ENCODE measurements at places on chromosomes 1 and 21.

GRCh38 chr1:67211589-67212563, 45.6 kb downstream of the IL23R start:
- DNase-seq: no peak

DNA sequence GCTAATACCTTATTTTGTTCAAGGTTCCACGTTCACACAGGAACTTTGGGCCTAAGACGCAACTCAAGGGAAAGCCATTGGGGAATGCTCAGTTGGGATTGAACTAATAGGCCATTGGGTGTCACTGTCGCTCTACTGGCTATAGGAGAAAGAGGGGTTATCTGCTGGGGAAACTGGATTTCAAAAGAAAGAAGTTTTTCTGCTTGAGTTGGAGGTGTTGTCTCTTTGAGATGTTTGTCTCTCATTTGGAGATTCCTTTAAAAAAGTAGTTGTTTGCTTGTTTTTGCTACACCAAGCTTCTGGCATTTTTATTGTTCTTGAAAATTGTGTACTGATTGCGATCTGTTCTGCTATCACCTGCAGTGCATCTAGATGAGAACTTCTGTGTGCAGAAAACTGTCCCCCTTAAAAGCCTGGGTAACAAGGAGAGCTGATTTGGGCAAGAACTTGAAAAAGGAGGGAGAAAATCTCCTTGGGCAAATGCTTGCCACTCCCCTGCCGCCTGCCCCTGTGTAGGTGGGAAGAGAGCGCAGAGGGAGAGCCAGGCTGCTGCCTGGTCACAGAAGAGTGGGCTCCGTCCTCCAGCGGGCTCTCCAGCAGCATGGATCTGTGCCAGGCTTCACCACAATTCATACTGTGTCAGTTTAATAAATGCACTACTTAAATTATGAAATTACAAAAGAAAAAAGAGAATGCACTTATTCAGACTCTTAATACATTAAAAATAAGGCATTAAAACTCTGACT, 39.9 kb downstream of the PEX14 start:
- DNase-seq: no peak

DNA sequence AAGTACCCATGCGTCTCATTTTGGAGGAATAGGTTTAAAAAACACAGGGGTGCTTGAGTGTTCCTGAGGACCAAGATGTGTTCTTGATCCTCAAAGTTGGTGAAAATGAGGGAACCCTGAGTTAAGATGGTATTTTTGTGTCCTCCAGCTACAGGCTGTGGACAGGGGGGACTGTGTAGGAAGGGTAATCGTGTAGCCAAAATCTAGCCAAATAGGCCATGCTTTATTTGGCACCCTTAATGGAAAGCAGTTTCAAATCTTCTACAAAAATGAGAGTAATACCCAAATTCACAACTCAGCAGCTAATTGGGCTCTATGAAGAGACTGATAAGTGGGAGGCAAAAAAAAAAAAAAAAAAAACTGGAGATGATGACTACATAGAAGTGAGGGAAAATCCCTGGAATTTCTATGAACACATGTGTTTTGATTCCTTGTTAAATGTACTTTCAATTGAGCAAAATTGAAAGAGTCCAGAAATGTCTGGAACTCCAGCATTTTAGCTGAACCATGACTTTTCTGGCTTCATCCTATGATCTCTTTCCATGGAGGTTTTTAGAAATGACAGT, 470 bp downstream of the HSD11B1 start:
- DNase-seq: no peak

GRCh38 chr1:15951341-15952153, 24.4 kb downstream of the ZBTB17 start:
- no peak for DNase-seq

DNA sequence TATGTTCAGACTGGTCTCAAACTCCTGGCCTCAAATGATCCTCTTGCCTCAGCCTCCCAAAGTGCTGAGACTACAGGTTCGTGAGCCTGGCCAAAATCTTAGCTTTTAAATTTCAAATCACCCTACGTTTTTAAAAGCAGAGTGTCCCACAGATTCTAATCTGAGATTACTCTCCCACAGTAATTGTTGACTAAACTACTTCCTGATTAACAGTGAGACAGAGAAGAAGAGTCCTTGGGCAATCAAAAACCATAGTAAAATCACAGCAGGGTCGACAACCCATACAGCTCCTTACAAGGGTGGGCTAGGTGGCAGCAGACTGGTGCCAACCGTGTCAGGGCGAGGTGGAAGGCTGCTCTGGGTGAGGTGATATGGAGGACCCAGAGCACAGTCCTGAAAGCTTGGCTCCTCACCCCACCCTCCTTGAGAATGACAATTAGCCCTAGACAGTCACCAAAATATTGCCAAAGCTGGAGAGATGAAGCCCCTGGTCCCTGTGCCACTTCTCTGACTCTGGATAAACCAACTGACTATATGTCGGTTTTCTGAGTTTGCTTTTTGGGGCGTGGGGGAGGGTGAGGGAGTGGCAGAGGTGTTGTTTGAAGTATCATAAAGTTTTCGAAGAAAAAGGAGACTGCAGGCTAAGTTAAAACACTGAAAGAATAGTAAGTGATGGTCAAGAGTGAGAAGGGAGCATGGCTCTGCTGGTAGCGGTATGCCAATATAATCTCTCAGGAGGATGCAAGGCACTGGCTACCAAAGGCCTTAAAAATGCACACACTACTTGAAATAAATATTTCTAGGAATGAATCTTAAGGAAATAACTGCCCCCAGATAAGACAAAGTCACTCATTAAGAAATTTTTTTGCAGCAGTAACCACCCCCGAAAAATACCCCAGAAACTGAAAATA, 86.8 kb downstream of the SLC45A1 start:
- DNase-seq: no peak

DNA sequence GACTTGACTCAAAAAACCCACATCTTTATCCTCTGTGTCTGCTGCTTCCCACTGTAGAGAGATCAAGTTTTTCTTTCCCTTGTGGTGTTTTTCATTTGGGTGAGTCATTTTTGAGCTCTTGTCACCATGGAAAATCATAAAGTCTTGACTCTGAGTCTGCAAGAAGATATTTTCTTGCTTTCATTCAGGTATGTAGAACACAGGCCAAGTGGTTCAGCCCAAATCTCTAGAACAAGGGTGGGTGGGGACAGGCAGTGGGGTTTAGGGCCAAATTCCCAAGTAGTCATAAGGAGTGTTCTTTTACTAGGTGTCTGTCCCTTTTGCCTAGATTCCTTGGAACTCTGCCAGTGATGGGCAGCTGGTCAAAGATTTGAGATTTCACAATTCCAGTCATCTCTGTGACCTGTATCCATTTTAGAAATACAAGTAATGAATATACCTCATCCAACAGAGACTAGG, 21.5 kb upstream of the ARHGAP29 start:
- DNase-seq: no peak

- DNase-seq: no peak
Observed at GRCh38 chr1:41521766-41522165, 37.3 kb upstream of the EDN2 start.

DNA sequence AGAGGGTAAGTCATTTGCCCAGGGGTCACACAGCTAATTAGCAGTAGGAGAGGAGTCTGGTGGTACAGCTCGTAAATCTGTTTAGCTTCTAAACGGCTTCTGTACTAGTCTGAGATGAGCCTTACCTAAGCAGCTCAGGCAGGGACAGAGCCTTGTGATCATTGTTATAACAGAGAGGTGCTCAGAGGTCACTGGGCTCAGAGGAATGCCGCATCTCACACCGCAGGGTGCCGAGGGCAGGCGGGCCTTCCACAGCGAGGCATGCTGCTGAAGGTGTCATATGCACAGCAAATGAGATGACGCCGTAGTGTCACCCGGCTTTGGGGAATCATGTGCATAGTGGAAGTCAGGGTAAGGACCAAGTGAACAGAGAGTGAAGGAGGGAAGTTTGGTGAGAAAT, 305.2 kb upstream of the FMN2 start:
- DNase-seq: no peak

GRCh38 chr1:190663962-190664361, 186.3 kb upstream of the BRINP3 start:
- no peak for DNase-seq

DNA sequence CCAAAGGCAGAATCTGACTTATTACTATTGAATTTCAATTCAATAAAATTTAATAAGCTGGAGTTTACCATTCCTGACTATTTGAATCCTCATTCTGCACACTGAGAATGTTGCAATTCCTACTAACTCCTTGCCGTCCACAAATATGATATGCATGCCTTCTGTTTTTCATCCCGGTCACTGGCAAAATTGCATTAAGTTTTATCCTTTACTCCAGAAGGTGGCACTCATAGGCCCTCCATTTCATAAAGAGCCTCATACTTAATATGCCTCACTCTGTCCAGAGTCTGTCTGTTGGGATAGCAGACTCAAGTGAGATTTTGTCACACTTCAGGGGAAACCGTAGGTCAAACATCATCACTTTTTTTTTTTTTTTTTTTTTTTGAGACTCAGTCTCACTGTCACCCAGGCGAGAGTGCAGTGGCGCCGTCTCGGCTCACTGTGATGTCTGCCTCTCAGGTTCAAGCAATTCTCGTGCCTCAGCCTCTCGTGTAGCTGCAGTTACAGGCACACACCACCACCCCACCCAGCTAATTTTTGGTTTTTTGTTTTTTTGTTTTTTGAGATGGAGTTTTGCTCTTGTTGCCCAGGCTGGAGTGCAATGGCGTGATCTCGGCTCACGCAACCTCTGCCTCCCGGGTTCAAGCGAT, 27.3 kb downstream of the F11R start:
- no peak for DNase-seq

GRCh38 chr1:199855580-199855979, 171.9 kb upstream of the NR5A2 start:
- DNase-seq: no peak

- DNase-seq: no peak
Observed at GRCh38 chr1:30771005-30771404, 13.4 kb upstream of the LAPTM5 start.

DNA sequence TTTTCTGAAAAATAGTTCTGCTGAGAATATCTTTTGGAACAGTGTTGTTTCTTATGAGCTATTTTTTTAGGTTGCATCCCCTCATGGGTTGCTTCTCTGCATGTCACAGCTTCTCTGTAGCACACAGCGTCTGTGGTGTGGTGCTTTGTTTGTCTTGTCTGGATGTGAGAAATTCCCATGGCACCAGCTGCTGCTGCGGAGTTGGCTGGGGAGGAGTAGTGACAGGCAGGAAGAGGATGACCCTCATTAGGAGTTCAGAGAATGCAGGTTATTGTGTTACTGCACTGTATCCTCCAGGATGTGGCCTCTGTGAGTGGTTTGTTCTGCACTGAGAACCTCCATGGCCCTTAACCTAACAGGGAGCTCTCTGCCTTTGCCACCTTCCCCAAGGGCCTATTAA, 64.8 kb downstream of the TSEN15 start:
- no peak for DNase-seq

GRCh38 chr1:14184454-14184853, 414.0 kb upstream of the KAZN start:
- no peak for DNase-seq

DNA sequence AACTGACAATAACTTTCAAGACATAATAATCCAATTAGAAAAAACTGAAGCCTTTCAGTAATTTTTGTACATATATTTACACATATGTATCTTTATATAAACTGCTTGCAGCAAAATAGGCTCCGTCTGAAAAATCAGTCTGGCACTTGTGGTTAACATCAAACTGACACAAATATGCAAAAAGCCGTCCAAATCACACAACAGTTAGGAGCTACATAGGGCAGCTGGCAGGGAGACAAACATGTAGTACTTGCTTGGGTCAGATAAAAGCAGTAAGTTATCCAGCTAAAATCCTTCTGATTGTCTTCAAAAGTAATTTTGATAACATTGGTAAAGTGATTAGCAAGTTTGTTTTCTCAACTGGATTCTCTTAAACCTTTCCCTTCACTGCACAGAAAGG, 14.7 kb upstream of the GUCA2A start:
- no peak for DNase-seq

All from effector CD8-positive, alpha-beta T cell (primary cell).